ENCODE measurements at places on chromosomes 3 and 15.

GRCh38 chr15:45138814-45139765, 9.3 kb downstream of the DUOX1 start:
- DNase-seq = no peak

- DNase-seq = no peak
Observed at GRCh38 chr15:67186226-67186649, 68.2 kb downstream of the AAGAB start.

DNA sequence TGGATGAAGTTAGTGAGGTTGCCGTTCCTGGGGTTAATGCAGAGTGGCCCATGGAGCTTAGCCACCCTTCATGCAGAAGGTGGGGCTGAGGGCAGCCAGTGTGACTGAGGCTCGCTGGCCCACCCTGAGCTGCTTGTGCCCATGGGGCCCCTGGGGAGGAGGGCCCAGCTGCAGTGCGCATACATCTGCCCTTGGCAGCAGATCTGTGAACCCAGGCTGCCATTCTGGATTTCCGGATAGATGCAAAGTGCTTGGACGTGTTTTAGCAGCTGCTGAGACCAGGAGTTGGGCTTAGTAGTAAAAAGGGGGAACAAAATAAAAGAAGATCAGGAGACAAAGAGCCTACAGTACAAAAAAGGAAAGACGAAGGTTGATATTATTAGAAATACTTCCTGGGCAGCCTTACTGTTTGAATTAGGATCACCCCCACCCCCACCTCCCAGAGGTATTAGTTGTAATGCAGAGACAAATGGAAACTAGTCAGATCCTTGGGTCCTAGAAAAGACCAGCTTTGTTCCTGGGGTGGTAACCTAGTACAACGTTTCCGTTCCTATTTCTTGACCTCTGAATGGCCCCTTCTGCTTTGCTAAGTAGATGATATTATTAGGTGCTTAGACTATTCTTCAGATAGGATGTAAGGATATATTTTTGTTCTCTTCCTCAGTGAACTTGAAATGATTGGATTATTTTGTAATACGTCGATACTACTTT, 70.2 kb downstream of the IGF1R start:
- no peak for DNase-seq

- DNase-seq = no peak
Observed at GRCh38 chr3:18354701-18355100, 70.4 kb downstream of the SATB1 start.

DNA sequence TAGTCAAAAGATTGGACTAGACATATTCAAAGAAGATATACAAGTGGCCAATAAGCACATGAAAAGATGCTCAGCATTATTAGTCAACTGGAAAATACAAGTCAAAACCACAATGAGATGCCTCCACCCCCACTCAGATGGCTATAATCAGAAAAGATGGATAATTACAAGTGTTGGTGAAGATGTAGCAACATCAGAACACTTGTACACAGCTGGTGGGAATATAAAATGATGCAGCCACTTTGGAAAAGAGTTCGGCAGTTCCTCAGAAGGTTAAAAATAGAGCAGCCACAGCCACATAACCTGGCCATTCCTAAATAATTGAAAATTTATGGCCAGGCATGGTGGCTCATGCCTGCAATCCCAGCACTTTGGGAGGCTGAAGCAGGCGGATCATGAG, 38.4 kb downstream of the HEG1 start:
- no peak for DNase-seq

DNA sequence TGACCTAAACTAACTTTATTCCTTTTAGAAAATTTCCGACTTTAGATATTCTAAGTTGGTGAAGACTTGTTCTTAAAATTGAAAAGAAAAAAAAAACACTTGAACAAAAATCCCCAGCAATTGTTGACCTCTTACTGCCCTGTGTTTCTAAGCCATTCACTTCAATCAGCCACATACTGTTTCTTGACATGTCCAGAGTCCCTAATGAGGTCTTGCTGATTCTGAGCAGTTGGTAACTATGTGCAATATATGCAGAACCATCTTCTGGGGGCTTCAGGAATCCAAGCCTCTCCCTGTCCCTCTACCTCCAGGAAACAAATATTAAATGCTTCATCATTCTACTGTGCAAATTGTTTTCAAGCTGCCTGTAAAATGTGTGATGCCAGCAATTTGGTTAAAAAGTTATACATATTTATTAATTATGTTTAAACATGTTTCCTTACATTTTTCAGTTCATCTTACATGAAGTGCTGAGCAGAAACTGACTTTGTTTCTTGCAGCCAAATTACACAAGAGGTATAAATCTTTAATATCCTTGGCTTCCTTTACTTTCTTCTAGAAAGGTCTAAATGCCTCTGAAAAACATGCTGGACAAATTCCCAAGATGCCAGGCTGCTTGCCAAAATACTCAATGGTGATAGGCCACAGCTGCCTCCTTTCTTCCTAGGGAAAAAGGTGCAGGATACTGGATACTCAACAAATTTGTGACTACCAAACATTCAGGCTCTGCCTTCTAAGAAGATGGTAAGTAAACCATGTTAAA, 19.8 kb upstream of the GYG1 start:
- DNase-seq = no peak

- DNase-seq = no peak
Observed at GRCh38 chr3:153666991-153667740, 454.0 kb upstream of the ARHGEF26 start.

DNA sequence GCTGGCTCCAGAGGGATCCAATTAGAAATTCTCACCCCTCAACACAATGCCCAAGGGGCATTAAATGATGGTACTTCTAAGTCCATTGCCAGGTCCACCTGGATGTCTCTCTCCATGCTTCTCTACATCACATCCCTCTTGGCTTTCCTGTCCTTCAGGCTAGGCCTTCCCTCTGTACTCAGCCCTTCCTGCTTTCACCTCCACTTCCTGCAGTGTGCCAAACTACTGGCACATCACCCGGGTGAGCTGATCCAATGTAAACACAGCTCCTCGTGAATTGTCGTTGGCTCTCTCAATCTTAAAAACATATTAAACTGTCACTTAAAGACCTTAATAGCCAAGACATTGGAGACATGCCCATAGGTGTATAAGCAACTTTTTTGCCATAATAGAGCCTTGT, 4.0 kb downstream of the LMCD1 start:
- no peak for DNase-seq
